ENCODE measurements at places on chromosomes 12 and 14.

DNA sequence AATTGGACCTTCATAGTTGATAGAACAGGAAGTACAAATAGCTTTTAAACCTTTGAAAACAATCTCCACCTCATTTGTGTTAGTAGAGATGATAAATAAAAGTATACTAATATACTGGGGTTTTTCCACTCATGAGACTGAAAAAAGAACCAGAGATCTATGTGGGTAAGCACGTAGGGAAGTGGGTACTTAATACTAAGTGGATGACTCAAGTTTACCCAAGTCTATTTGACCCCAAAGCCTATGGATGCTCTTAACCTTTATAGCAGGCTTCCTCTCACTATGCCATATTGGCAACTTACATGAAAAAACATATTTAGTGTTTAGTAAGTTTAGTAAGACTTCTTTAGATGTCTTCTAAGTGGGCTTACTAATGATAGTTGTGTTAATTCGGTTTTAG, 49.2 kb upstream of the CHPT1 start:
- no peak for DNase-seq

DNA sequence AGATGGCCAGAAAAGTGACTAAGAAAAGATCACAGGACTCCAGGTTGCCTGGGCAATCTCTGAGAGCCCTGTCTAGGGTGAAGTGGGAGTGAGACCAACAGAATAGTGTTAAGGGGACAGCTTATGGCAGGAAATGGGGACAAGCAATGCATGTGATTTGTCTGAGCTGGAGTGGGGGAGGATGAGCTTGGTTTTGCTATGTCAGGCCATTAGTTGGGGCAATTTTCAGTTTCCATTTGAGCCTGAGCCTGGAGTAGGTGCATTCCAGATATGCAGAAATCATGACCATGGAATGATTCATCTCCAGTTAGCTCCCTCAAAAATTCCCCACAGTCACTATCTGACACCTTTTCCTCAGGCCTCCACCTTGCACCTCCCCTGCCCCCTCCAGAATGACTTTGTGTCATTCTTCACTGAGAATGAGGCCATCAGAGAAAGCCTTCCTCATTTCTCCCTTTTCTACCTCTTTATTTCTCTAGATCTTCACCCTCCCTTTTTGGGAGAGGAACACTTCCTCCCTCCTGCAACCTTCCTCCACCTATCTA, 150.9 kb upstream of the PLEKHG7 start:
- DNase-seq, result peak; percentile 50

DNA sequence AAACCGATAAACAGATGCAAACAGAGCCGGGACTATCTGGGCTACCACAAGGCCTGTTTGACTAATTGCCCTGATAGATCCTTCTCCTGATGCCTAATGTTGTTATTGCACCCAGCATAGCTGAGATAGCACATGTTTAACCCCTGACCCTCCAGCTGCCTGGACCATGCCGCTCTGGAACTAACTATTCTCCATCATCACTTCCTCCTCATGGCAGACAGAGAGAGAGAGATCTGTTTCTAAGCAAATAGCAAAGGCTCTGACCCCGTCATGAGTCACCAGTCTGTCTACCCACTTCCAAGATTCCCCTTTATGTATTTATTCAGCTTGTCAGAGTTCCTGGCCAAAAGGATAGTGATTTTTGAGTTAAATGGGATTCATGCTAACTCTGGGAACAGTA, 58.2 kb upstream of the FLRT2 start:
- no peak for DNase-seq

DNA sequence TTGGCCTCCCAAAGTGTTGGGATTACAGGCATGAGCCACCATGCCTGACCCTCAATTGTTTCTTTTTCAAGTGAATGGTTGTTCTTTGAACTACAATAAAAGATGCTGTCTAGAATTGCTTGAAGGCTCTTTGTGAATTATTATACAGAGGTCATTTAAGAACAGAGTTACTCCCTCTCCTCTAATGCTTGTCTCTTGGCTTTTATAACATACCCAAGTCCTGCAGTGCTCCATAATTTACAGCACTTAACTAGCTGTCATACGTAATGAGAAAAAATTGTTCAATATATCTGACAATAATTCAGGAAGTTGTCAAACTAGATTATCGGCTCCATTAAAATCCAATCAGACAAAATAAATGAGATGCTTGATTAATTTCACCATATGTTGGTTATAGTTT, 823.0 kb upstream of the ATXN7L3B start:
- no peak for DNase-seq

GRCh38 chr14:67269298-67270060, 28.2 kb downstream of the PALS1 start:
- no peak for DNase-seq

- DNase-seq, result no peak
Observed at GRCh38 chr14:64584190-64584589, 34.4 kb downstream of the PPP1R36 start.

GRCh38 chr12:112183141-112184021, 58.0 kb downstream of the TRAFD1 start:
- peak; percentile 13 for DNase-seq

- DNase-seq, result no peak
Observed at GRCh38 chr14:101557811-101558738, 3.2 kb upstream of the DIO3 start.

DNA sequence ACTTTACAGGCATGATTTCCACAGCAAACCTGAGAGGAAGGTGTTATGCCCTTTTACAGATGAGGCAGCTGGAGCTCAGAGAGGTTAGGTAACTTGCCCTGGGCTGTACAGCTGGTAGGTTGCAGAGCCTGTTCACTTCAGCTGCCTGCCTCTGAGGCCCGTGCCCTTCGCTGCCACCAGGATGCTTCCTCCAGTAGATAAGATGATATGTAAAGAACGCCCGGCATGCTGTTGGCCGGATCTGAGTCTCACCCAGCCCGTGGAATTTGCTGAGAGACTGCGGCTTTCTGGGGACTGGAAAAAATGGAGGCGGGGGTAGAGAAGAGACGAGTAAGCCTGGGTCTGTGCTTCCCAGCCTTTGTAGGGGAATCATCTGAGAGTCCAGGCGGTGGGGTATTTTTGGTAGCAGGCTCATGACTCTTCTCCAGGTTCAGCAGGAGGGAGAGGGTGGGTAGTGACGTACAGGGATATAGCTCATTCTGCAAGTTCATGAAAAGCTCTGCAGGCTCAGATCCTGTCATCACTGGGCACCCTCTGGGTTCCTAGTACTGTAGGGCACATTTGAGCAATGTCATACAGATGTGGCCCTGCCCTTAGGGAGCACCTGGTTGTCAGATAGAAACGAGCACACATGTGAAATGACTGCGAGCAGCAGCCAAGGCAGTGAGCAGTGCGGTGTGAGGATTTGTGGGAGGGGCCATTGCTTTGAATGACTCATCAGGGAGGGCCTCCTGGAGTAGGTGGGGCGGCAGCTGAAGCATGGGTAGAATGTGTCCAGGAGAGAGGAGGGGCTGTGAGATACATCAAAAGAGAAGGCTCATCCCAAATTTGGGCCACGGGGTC, 159.4 kb downstream of the TSPAN9 start:
- no peak for DNase-seq

GRCh38 chr12:15774819-15775218, 14.4 kb downstream of the EPS8 start:
- DNase-seq, result no peak

DNA sequence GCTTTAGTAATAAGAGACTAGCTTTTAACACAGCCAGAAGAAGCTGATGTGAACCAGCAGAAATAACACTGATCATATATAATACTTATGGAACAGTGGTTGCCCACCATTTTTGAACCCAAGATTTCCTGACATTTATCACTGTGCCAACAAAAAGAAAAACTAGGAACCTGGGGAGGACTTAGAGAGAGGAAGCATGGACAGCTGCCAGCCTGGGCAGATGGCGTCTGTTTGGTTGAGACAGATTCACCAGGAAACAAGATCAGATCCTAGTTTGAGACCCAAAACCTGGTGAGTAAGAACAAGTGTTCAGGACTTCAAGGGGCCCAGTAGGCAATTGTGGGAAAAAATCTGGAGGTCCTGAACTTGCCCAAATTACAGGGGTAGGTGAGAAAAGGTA, 95.3 kb downstream of the BICD1 start:
- no peak for DNase-seq

DNA sequence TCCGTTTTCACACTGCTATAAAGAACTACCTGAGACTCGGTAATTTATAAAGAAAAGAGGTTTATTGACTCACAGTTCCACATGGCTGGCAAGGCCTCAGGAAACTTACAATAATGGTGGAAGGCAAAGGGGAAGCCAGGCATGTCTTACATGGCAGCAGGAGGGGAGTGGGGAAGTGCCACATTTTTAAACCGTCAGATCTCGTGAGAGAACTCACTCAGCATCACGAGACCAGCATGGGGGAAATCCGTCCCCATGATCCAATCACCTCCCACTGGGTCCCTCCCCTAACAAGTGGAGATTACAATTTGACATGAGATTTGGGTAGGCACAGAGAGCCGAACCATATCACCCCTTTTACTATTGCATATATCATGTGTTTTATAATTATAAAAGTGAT, 2.0 kb upstream of the PIGH start:
- DNase-seq, result no peak

- DNase-seq, result no peak
Observed at GRCh38 chr14:69073915-69074314, 79.0 kb downstream of the DCAF5 start.
